ENCODE measurements at places on chromosomes 2 and 18.

DNA sequence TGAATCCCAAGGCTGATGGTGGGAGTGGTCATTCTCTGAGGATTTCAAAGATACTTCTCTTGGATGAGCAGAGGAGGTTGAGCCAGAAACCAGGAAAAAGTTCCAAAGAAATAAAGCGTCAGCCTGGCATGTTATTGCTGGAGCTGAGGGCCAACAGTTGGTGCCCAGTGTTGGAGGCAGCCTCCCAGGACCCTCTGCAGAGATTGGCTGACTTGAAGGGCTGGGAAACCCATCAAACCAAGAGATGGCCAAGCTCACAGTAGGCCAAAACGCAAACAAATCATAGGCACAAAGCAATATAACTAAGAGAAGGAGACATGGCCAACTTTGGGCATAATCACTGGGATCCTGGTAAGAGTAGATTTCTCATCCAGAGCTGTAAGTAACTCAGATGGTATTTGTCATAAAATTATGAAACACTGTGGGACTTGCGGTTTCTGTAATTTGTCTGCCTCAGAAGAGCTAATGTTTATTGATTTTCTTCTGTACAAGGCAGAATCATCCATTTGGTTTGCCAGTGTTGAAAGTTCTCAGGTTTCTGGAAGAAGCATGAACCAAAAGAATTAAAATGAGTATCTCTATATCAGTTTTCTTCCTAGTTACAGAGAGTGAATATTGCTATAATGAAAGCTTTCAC, 108.3 kb downstream of the ATL2 start:
- DNase-seq, result peak; percentile 52

DNA sequence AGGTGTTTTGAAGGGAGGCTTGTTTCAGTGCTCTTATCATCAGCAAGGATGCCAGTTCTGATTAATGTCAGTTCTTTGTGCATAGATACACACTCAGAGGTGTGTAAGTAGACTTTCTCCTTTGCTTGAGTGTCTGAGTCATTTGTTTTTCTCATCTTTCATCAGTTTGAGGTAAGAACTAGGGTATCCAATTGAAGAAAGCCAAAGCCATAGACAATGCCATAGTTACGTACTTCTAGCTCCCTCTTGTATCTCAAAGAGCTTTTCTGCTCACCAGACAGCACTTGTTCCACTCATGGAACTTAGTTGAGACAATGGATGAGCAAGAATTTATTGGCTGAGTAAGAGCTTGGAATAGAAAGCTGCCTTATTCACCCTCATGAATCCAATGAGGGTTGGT, 520.1 kb downstream of the PIK3C3 start:
- no peak for DNase-seq

DNA sequence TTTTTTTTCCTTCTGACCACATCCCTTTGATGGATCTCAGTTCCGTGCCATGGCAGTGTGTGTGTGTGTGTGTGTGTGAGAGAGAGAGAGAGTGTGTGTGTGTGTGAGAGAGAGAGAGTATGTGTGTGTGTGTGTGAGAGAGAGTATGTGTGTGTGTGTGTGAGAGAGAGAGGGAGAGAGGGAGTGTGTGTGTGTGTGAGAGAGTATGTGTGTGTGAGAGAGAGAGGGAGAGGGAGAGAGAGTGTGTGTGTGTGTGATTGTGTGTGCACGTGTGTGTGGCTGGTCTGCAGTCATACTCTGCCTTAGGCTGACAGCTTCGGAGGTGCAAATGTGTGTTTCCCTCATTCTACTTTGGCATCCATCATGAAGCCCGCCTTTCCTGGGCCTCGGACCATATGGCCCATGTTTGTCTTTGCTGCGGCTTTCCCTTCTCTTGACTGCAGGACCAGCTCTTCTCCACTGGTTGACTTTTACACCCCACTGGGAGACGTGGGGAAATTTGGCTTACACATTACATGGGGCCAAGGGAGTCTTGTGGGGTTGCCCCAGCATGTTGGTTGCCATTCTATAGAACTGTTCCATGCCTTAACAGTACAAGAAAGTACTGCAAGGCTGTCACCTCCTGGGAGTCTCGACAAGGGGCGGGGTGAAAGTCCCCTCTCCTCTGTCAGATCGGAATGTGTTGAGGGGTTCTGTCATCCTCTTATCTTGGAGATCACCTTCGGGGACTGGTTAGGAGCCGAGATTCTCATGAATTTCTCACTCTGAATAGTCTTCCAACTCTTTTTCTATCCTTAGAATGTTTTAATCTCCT, 21.6 kb downstream of the TSN start:
- DNase-seq, result no peak

- no peak for DNase-seq
Observed at GRCh38 chr2:62686012-62686685, 19.4 kb upstream of the EHBP1 start.

DNA sequence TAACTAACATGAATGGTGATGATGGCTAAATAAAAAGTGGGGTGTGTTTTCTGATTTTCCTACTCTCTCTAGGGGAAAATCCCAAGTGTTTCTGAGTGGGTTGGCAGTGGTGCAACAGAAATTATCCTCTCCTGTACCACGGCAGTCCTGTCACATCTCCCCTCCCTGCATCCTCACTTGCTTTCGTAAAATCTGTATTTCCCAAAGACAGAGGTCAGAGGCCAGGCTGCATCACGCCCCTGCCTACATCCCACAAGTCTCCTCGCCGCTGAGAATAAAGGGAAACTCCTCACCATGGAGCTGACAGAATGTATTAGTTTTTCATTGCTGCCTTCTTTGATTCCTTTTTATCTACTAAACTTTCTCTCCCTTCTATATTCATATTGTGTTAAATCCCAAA, 13.1 kb downstream of the FBLN7 start:
- DNase-seq, result no peak

- peak; percentile 64 for DNase-seq
Observed at GRCh38 chr2:191202881-191203397, 42.3 kb upstream of the MYO1B start.

DNA sequence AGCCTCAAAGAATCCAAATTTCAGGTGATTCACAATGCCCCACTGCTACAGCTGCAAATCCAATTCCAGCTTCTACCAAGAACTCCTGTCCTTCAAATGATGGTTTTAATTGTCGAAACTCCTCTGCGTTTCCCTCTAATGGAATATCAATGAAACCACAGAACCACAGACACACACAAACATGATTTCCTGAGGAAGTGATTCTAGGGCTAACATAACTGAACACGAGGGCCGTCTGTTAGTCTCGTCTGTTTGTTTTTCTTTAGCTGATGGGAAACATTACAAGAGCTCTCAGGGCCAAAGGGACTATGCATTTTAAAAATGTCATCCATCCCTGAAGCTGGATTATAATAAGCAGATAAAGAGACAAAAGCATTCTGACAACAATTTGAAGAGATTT, 59.4 kb downstream of the RNF152 start:
- no peak for DNase-seq

DNA sequence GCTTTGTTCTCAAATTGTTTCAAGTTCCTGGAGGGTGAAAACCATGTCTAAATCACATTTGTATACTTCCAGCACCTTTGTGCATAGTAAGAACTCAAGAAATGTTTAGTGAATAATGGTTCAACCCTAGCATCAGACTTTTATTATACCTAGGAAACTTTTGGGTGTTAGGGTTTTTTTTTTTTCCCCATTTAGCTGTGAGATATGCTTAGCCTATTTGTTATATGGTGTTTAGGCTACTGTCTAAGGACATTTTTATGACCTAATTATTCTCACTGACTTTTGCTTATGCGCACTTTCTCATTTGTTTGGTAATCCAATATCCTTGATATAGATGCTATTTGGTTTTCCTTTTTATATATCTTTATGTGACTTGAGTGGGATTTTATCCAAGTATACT, 164.7 kb downstream of the PHLPP1 start:
- DNase-seq, result no peak

DNA sequence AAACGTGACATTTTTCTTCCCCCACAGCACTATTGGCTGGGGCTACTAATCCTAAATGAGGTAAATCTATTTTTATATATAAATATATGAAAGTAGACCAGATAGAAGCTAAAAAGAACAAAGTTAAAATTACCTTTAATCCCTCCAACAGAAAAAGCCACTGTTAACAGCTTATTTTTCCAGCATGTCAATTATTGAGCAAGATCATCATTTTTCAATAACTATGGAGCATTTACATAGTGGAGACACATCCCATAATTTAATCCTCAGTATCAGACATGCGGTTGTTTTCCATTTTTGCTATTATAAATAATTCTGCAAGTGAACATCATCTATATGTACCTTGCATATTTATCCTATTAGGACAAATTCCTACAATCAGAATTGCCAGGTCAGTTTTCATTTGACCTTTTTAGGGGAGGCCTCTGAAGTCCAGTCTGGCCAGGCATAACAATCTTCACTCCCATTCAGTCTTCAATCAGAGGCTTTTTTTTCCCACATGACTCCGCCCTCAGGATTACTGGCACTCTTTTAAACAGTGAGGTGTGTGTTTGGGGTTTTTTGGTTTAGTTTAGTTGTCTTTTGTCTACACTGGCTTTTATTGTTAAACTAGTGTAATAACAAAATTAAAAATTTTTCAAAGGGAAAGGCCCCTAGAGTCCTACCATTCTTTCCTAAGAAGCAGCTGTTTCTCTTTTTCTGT, 29.2 kb downstream of the SMARCAL1 start:
- no peak for DNase-seq

GRCh38 chr2:45009928-45010701, 863 bp upstream of the SIX2 start:
- no peak for DNase-seq

DNA sequence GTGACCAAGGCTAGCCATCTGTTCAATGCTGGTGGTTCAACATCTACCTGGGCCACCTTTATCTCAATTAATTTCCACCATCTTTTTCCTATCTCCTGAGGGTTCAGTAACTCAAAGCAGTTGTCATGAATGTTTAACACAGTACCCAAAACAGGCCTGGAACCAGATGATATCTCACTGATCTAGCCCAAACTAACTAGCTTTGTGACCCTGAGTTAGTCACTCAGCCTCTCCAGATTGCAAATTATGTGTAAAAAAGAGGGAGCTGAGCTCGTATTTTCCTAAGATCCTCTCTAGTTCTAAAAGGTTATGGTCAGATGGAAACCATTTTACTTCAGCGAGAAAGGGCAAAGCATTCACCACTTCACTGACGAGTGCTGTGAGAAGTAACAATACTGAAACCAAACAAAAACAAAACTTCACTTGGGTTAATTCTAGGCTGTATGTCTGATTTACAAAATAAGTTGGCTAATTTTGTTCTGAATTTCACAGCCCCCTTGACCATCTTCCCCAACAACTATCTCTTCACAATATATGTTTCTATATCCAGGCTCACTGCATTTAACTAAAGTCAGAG, 14.8 kb downstream of the SPRED2 start:
- DNase-seq, result no peak

DNA sequence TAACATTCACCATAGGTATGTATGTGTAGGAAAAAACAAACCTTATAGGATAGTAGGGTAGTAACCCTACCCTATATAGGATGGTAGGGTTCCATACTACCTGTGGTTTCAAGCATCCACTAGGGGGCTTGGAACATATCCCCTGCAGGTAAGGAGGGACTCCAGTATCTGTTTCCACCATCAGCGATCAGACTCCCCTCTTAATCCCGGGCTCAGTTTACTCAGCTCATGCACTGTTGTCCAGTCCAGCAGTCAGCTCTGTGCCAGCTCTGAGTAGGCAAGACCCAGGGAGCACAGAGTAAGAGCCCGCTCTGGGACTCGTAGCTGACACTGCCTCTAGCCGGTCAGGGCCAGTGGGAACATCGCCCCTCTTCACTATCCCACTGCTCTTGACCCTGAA, 61.7 kb downstream of the MEX3C start:
- DNase-seq, result no peak

- no peak for DNase-seq
Observed at GRCh38 chr2:23926290-23926749, 603 bp downstream of the ATAD2B start.

GRCh38 chr2:161223139-161223732, 63.0 kb downstream of the TANK start:
- DNase-seq, result no peak

GRCh38 chr18:2027756-2028155, 543.5 kb downstream of the METTL4 start:
- DNase-seq, result no peak

GRCh38 chr2:85668857-85669142, 801 bp upstream of the SFTPB start:
- no peak for DNase-seq

DNA sequence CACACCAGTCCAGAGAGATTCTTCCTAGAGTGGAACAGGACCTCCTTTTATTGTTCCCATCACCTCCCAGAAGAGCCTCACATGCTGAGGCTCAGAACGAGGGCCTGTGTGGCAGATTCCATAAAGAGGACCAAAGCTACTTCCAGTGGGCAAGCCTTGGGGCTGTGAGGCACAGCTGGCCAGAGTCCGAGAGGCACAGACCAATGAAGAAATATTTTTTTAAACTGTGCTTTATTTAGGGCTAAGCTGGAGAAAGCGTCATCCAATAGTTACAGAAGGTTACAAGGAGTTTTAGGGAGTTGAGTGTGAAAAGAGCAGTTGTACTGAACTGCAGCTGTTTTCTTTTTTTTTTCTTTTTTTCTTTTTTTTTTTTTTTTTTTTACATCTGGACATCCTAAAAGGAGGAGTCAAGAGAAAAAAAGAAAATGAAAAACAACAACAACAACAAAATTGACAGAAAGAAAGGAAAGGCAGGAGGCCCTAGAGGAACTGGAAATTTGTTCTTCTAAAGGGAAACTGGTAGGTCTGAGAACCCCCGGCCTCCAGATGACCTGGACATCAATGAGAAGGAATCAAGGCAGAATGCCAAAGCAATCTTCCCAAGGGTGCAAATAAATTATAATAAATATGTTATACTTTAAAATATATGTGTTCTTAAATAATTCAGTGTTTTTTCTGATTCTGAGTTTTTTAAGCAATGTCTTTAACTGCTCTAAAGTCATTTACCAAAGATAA, 322.6 kb downstream of the CELF4 start:
- no peak for DNase-seq

GRCh38 chr2:222641336-222641735, 14.6 kb downstream of the FARSB start:
- DNase-seq, result no peak

DNA sequence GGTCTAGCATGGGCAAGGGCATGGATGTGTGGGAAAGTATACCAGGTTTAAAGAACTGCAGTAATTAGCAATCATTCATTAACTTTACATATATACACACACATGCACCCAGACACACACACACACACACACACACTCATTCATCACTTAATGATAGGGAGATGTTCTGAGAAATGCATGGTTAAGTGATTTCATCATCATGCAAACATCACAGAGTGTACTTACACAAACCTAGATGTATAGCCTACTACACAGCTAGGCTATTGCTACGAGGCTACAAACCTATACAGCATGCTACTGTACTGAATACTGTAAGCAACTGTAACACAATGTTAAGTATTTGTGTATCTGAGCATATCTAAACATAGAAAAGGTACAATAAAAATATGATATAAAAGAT, 83.6 kb downstream of the COLEC12 start:
- DNase-seq, result no peak

- no peak for DNase-seq
Observed at GRCh38 chr2:62803961-62804360, 98.4 kb downstream of the EHBP1 start.

- no peak for DNase-seq
Observed at GRCh38 chr18:61882296-61883004, 10.4 kb downstream of the RNF152 start.
